ENCODE measurements at places on chromosomes 13 and 19.
A peak's percentile ranks its signal among the peaks of the same experiment; 100 is the strongest.

GRCh38 chr19:23305555-23305954, 55.4 kb upstream of the ZNF724 start:
- DNase-seq = no peak

- no peak for DNase-seq
Measured at GRCh38 chr13:113912596-113912995, 48.7 kb upstream of the GAS6 start.

DNA sequence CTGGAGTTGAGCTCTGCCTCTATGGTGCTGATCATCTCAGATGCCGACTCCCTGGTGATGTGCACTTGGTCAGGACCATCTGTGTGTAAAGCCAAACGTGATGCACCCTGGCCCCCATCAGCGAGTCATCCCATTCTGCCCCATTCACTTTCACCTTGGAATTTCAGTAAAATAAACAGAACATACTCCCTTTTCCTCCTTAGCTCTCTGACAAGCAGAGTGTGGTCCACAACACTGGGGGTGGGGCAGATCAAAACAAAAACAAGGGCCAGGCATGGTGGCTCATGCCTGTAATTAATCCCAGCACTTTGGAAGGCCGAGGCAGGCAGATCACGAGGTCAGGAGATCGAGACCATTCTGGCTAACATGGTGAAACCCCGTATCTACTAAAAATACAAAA, 12.3 kb downstream of the CEACAM20 start:
- no peak for DNase-seq

DNA sequence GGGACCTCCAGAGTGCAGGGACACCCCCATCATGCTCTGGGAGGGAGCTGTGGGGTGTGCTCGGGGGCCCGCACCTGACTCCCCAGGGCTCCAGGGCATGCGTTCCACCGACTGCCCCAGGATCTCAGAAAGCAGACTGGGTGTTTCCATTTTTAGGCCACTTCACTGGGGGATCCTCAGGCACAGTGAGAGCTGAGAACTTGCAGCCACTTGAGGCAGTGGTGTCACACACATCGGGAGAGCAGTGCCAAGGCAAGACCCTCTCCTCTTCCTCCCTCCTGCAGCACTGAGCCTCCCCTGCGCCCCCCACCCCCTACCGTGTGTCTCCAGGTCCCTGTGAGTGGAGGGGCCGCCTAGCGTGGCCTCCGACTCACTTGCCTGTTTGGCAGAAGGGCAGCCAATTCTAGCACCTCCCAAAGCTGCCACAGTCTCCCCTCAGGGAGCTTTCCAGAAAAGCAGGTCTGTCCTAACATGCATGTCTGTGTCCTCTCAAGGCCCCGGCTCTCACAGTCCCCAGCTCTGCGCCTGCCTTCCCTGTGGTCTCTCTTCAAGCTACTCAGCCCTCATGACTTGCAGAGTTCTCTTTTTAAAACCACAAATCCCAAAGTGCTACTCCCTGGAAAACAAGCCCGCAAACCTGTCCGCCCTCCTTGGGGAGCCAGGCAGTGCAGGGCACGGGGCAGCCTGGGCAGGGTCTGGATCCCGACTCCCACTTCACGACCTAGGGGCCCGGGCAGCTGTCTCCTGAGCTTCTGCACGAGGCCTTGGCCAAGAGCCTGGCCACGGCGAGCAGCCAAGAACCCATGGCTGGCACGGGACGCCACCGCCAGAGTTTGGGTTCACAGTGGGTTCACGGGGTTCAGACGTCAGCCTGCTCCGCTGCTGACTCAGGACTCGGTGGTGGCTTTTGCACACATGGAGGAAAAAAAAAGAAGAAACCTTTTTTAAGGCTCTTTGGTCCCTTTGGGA, 94.1 kb downstream of the STK24 start:
- no peak for DNase-seq

- no peak for DNase-seq
Measured at GRCh38 chr13:26584713-26585112, 27.2 kb downstream of the WASF3 start.

DNA sequence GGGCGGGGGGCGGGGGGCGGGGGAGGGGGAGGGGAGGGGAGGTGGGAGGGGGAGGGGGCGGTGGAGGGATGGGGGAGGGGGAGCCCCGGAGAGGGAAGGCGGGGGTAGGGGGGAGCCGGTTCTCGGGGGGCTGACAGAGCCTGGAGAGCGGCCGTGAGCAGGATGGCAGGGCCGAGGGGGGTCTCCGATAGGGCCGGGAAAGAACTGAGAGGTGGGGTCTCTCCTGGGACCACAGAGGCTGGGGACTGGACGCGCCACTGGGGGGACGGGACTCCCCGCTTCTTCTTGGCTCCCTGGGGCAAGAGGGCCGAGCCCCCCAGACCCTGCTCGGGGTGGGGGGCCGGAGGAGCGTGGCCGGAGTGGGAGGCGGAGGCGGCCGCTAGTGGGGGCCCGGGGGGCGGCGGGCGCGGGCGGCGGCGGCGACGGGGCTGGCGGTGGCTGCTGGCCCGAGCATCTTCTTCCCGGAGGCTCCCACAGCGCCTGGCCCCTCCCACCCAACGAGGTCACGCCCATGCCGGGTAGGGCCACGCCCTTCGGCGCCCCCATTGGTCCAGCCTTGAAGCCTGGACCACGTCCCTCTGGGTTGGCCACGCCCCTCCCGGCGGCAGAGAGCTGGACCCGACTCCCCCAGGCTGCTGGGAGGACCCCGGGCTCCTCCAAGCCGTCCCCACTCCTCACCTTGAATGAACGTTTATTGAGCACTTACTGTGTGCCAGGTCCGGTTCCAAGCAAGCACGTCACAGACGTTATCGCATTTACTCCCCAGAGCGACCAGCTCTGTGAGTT, at the start of gene NOVA2:
Gene NOVA2, minus strand, starts transcription at position 313 of the 786 bp plus-strand sequence. CDS start 514 bp downstream, outside the sequence.
- peak; percentile 55 for DNase-seq

DNA sequence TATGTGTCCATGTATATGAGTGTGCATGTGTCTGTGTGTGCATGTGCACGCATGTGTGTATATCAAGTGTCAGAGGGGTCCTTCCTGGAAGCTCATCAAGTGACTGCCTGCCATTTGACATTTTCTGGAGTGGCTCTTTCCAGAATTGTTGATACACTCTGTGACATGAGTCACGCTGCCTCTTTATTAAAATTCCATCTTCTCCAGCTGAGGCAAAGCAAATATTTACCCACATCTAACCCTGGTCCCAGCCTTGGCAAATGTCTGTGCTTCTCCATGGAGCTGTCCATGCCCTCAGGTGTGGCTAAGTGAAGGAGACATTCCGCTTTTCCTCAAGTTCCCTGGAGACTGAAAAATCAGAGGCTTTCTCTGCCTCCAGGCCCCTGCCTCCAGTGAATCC, 88.2 kb upstream of the MBNL2 start:
- DNase-seq = no peak

DNA sequence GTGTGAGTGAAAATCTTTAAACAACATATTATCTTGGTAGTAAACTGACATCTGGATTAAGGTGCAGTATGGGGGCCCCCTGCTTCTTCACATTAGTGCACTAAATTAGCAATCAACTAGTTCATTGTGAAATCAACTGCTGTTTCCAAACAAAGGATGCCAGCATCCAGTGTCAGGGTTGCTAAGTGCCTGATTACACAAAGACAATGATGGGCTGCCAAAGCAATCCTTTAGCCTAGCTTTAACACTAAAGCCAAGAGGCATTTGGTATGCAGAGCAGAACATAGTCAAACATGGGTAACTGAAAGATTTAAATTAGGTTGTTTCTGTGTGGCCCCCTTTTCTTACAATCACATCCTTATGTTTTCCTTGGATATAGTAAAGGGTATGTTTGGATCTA, 543.1 kb upstream of the SLITRK5 start:
- no peak for DNase-seq

GRCh38 chr13:101614491-101614890, 162.0 kb downstream of the ITGBL1 start:
- no peak for DNase-seq

- no peak for DNase-seq
Measured at GRCh38 chr19:49338691-49339300, 3.6 kb downstream of the CD37 start.

DNA sequence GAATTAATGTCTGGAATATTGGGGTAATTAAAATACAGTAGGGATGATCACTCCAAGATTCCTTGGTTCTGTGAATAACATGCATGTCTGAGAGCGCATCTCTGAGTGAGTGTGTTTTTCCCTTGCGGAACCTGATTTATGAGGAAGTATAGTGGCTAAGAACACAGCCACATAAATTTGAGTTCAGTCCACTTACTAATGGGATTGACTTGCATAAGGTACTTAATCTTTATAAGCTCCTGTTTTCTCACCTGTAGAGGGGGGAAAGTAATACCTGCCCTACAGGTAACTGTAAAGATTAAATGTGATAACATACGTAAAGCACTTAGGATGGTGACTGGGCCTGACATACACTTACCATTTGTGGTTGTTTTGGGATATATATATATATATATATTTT, 60.8 kb downstream of the KLF5 start:
- no peak for DNase-seq

GRCh38 chr19:47750752-47751151, 5.4 kb downstream of the NOP53 start:
- DNase-seq = no peak

DNA sequence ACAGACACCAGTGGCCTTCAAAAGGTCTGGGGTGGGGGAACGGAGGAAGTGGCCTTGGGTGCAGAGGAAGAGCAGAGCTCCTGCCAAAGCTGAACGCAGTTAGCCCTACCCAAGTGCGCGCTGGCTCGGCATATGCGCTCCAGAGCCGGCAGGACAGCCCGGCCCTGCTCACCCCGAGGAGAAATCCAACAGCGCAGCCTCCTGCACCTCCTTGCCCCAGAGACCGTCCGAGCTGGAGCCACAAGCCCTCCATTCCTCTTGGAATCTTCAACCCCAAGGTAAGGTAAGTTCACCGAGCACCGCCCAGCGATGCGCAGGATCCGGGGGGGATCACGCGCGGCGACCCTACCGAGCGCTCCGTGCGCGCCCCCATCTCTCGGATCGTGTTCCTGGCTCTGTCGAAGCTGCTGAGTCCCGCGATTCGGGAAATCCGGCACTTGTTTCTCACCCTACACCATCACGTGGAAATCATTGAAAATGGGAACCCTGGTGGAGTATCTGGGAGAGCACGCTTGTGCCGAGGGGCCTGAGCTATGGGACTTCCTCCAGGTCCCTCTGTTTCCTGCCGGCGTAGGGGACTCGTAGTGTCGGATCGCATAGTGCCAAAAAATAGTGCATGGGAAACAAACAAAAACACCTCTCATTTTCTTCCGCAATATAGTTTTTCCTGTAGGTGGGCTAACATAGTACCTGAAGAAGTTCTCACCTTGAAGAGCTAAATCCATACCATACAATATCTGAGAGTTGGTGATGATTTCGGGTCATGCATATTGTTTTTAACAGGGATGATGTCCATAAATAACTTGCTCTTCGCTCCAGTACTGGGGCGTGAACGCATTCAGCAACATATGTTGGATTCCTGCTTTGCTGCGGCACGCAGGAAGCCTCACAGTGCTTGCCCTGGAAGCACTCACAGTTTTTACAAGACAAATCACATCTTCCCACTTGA, 9.3 kb downstream of the PDX1 start:
- no peak for DNase-seq

DNA sequence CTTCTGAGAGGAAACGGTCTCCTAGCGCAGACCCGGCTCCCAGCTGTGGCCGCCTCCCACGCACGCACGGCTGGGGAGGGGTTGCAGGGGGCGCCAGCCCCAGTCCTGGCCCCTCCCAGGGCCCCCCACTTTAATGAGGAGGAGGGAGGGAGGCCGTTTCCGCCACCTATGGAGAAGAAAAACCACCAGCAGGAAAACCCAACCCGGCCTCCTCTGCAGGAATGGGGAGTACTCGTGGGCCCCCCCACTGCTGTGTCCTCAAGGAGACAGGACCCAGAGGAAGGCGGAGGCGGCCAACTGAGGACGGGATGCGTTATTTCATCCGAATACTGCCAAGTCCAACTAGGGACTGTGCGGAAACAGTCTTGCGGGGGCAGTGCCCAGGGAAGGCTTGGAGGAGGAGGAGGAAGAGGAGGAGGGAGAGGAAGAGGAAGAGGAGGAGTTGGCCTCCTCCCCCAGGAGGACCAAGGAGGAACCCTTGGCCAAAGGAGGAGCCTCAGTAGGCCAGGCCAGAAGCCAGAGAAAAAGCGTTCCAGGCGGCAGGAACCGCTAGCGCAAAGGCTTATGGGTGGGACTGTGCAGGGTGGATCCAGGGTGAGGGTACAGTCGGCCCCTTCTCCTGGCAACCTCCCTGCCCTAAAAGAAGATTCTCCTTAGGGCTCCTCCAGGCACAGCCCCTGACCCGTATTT, 3.9 kb upstream of the SSBP4 start:
- no peak for DNase-seq

DNA sequence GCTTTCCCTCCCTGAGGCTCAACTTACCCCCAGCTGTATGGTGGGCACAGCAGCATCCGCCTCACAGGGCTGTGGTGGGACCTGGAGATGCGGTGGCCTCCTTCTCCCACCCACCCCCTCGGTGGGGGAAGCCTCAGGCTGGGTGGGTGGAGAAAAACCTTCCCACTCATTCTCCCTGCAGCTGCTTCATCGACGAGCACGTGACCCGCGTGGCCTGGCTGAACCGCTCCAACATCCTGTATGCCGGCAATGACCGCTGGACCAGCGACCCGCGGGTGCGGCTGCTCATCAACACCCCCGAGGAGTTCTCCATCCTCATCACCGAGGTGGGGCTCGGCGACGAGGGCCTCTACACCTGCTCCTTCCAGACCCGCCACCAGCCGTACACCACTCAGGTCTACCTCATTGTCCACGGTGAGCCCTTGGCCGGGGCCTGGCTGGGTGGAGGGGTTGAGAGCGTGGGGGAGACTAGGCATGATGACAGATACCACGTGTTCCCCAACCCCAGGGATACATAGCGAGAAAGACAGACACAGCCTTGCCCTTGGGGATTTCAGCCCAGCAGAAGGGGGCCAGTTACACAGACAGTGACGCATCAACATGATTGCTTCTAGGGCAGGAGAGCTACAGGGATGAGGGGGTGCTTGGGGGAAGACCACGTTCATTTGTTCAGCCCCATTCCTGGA, 12.2 kb downstream of the IGLON5 start:
- DNase-seq = no peak

DNA sequence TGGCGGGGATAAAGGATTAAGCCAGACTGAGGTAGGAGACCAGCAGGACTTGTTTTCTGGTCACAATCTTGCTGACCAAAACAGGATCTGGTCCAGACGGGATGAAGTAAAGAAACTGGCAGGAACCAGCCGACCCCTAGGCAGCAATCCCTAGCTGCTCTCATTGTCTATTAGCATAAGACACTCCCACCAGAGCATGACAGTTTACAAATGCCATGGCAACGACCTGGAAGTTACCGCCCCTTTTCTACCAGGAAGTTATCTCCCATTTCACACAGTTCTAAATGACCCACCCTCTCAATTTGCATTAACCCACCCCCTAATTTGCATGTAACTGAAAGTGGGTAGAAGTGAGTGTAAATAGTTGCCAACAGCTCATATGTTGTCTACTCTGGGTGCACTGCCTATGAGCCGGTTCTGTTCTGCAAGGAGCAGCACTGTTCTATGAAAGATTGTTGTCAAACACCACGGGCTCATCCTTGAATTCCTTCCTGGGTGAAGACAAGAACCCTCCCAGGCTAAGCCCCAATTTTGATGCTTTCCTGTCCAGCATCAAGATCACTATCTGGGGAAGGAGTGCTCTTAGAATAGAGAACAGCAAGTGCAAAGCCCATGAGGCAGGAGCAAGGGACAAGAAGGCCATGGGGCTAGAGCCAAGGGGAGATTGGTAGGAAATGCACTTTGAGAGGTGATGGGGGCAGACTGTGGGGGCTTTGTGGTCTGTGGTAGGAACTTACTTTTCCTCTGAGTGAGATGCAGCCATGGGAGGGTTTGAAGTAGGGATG, 13.9 kb upstream of the FBXO27 start:
- DNase-seq = no peak

GRCh38 chr19:1007399-1008251, 7.4 kb downstream of the GRIN3B start:
- no peak for DNase-seq

GRCh38 chr13:30340331-30341250, 33.2 kb upstream of the KATNAL1 start:
- DNase-seq = no peak

Measured in activated CD4-positive, alpha-beta memory T cell treated with anti-CD3 and anti-CD28 coated beads, Interleukin-2, amount 10 ng/mL, durations not matched to agents 7 days and 5 days (primary cell).